ENCODE measurements at places on chromosomes 5 and 9.
A peak's percentile ranks its signal among the peaks of the same experiment; 100 is the strongest.

GRCh38 chr5:159257629-159258283, 5.3 kb upstream of the UBLCP1 start:
- DNase-seq, result no peak

- DNase-seq, result no peak
These were observed 16.5 kb downstream of the SPACA9 start for GRCh38 chr9:132894862-132895835.

GRCh38 chr5:148486456-148486855, 102.7 kb downstream of the FBXO38 start:
- DNase-seq, result no peak

- no peak for DNase-seq
These were observed 215.4 kb downstream of the NR3C1 start for GRCh38 chr5:143188083-143188482.

DNA sequence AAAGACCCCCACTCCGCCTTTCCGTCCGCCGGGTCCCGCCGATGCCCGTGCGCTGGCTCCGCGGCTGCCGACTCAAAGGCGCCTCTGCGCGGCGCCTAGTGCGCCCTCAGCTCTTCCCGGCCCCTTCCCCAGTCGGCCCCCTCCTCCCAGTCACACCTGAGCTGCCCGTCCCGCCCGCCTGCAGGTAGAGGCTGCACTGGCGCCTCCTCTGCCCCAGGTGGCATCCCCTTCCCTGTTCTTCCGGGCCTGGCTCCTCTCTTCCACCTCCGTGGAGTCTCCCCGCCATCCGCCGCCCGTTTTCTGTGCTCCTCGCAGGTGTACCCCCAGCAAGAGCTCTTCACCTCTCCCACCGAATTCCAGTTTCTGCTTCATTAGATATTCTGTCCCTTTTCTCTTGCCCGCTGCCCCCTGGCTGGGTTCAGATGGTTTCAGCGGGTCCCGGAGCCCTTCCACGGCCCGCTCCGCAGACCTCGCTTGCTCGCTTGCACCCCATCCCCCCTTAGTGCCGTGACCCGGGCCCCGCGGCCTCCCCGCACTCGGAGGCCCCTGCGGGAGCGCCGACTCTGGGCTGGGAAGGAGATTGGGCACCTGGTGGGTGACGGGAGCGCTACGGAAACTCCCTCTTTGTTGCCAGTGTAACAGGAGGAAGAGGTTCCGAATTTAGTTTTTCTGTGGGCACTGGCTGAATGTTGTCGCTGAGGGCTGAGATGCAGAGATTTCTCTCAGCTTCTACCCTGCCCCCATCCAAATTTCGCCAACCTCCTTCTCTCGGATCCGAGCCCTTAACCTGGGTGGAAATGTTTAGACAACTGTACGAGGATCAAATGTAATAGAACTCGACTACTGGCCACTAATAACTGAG, 809 bp downstream of the SLC44A1 start:
- DNase-seq, result peak; percentile 36

- DNase-seq, result no peak
These were observed 415.0 kb downstream of the ARHGEF28 start for GRCh38 chr5:74040811-74041491.

- no peak for DNase-seq
These were observed 67.5 kb downstream of the ZFAND5 start for GRCh38 chr9:72297516-72297915.

GRCh38 chr5:1439388-1440097, 5.7 kb downstream of the SLC6A3 start:
- no peak for DNase-seq

- no peak for DNase-seq
These were observed 115.7 kb downstream of the WNK2 start for GRCh38 chr9:93299418-93300174.

DNA sequence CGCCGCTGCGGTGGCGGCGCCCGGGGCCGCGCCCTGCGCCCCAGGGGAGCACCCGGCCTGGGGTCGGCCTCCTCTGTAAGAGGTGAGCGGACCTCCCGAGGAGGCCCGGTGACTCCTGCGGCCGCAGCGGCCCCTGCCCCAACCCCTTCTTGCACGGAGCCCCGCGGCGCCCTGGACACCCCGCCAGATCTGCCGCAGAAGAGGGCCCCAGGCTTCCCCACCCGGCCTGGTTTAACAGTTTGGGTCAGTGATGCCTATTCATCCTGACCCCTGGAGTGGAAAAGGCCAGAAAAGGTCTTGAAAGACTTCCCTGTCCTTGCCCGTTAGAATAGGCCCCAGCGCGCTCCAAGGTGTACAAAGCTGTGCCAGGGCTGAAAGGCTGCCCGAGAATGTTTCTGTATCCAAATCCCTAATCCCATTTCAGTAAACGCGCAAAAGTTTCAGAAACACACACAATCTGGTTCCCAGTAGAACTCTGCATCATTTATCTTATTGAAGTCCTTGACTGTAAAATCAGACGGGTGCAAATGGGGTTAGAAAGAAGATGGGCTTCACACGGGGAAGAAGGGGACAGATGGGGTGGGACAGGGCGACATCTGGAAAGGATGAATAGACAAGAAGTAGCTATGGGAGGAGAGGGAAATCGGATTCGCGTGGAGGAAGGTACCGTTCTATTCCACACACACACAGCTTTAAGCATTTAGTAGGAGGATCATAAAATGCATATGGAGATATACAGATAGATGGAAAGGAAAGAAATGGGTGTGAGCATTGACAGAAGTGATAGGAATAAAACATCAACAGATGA, 1.1 kb upstream of the SSBP2 start:
- DNase-seq, result peak; percentile 0

- no peak for DNase-seq
These were observed 117.5 kb upstream of the CLINT1 start for GRCh38 chr5:157976429-157976828.

GRCh38 chr5:171725205-171725601, 60.4 kb upstream of the SMIM23 start:
- DNase-seq, result no peak

GRCh38 chr5:131321066-131321465, 57.2 kb downstream of the CDC42SE2 start:
- no peak for DNase-seq

DNA sequence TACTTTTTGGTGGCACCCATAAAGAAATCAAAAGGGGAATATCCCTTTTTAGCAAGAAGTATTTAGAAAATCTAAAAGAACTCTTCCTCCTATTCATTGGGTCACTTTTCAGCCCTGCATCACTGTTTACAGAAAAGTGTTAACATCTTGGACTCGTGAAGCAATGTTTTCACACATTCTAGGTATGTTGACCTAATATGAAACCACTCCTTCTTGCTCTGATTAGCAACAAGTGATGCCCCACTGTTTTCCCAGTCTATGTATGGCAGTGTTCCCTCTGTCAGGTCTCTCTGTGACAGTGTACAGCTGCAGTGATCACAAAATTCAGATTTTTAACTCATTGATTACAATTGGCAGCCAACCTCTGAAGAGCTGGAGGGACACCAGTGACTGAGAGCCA, 148.2 kb upstream of the SLC12A2 start:
- DNase-seq, result no peak

DNA sequence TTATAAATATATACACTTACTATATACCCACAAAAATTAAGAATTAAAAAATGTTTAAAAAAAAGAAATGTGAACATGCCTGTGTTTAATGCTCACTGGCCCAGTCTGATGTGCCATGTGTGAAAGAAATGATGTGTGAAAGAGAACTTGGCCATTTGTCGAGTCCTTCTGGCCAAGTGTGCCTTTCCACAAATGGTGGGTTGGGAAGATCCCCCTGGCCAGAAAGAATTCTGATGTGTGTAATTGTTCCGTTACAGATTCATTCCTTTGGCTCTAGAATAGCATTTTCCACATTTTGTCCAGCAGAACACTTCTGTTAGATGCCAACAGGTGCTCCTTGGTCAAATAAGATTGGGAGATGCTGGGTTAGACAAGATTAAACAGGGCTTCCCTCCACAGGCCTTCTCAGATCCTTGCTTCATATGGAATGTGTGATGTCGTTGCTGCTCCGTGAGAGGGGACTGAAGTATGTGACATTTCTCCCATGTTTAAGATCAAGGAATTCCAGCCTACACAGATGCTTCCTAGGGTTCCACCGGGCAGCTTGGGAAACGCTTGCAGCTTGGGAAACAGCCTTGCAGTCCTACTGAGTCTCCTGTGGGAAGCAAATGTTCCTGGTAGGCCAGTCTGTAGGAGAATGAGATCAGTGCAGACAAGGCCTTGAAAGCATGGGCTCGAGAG, 32.1 kb downstream of the GDNF start:
- DNase-seq, result no peak

DNA sequence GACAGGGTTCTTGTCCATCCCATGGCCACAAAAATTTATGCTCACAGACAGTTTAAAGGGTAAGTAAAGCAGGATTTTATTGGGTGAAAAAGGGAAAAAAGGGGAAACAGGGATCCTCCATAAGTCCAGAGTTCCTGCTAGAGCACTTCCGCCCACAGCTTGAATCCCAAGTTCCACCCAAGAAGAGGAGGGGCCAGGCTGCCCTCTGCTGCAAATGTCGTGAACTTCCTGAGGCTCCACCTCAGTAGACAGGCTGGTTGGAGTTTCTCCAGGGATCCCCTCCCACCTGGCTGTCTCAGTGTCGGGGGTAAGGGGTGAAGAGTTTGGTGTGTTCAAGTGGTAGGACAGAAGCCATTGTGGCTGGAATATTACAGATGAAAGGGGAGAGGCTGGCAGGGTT, 275.0 kb upstream of the SGCD start:
- no peak for DNase-seq

- no peak for DNase-seq
These were observed 40.8 kb upstream of the SMU1 start for GRCh38 chr9:33117306-33117705.

- no peak for DNase-seq
These were observed at the start of gene PHF19 for GRCh38 chr9:120876842-120877240. PHF19 (minus strand) TSS chr9:120877188; CDS start chr9:120874741, 2,447 bp downstream.

DNA sequence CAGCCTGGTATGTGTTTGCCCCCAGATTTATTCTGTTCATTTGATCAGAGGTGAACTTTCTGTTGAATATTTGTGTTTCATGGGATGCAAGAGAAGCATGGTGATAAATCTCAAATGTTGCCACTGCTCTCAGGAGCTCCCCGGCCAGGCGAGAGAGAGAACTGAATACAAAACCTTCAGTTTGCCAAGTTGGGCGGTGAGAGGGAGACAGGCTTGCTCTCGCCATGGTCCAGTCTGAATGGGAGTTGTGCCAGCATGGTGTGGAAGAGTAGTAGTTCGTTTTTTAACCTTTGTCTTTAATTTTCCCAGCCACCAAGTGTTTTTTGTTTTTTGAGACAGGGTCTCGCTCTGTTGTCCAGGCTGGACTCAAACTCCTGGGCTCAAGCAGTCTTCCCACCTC, 2.7 kb downstream of the NTMT1 start:
- DNase-seq, result no peak

GRCh38 chr9:27192291-27192960, 83.4 kb downstream of the TEK start:
- no peak for DNase-seq

- DNase-seq, result no peak
These were observed 127.9 kb upstream of the TARS1 start for GRCh38 chr5:33312571-33313549.

- DNase-seq, result no peak
These were observed 75.8 kb upstream of the PCAT7 start for GRCh38 chr9:94478755-94479730.

DNA sequence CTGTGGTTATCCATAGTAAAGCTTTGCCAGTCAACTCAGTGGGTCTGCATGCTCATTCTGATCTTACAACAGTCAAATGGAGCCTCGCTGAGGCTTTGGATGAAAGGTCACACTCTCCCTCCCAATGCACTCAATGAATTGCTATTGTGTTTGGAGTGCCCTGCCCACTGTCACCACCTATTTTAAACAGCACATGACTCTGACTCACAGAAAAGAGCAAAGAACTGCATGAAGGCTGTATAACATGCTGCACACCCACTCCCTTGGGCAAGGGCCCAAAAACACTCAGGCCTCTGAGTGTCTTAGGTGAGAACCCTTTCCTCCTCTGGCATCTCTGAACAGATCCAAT, 118.7 kb upstream of the CCDC112 start:
- DNase-seq, result no peak

GRCh38 chr5:80174790-80175189, 81.1 kb downstream of the SERINC5 start:
- DNase-seq, result no peak

DNA sequence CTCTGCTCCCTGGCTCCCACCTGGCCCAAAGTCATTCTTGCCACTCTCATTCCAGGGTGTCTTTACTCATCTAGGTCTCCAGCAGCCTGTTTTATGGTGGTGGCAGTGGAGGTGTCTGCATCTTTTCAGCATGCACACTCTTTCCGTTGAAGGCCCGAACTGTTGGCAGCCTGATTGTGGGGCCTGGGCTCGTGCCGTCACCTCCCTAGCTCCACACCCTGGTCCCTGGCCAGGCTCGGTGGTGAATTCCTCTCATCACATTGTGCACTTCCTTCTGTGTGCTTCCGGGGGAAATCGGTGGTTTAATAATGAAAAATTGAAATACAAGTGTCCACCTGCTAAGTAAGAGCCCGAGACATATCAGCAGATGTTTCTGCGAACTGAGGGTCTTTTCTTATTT, 214.3 kb downstream of the TRIO start:
- no peak for DNase-seq

GRCh38 chr5:132953710-132954109, 9.7 kb downstream of the AFF4 start:
- no peak for DNase-seq

Measured in T follicular helper cell (primary cell).